ENCODE measurements at places on chromosomes 6 and 20.

DNA sequence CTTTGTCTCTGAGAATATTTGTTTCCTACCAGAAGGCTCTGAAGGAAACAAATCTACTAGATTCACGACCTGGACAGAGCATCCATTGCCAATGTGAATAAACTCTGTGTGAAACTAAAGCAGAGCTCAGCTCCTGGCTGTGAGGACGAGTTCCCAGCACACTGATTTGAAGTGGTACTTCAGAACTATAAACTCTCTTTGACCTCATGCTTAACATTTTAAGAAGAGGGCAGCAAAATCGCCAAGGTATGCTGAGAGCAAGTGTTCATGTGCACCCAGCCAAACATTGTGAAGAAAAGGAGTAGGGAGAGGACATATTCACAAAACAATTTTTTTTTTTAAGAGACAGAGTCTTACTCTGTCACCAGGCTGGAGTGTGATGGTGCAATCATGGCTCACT, 33.7 kb upstream of the ZNF133 start:
- no peak for DNase-seq

DNA sequence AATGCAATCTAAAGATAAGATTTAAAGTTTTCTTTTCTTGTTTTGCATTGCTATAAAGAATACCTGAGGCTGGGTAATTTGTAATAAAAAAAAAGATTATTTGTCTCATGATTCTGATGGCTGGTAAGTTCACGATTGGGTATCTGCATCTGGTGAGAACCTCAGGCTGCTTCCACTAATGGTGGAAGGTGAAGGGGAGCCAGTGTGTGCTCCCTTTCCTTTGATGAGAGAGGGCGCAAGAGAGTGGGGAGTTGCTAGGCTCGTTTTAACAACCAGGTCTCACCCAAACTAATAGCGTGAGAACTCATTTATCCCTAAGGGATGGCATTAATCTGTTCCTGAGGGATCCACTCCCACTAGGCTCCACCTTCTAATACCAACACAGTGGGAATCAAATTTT, 353.2 kb downstream of the BTBD3 start:
- no peak for DNase-seq

- DNase-seq: peak; percentile 70
Observed at GRCh38 chr20:3238616-3239025, 369 bp downstream of the SLC4A11 start.

- no peak for DNase-seq
Observed at GRCh38 chr6:140977403-140977802, 1155.3 kb upstream of the GJE1 start.

- DNase-seq: no peak
Observed at GRCh38 chr6:154352898-154353585, 3.6 kb downstream of the IPCEF1 start.

DNA sequence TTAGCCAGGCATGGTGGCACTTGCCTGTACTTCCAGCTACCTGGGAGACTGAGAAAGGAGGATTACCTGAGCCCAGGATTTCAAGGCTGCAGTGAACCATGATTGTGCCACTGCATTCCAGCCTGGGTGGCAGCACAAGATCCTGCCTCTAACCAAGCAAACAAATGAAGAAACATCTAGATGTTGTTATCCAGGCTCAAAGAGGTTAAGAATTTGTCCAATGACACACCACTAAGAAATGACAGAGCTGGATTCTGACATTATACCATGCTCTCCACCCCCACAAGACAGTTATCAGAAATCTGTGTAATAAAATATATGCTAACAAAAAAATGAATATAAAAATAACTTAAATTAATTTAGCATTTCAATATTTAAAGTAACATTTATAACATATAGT, 925.5 kb upstream of the SLC35B3 start:
- DNase-seq: no peak

DNA sequence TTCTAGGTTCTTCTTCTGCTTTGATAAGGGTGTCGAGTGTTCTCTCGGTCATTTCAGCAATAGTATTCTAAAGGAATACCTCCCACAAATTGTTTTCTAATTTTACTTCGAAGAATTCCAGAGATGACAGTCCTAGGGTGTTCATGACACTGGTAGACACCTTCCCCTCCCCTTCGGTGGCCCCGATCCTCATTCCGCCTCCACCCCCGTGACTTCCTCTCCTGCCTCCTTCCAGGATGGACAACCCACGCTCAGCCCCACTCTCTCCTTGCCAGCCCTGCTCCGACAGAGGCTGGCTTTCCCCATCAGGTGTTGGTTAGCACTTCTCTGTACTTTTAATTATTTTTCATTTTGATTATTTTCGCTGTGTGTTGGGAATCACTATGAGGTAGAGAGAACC, 254.8 kb upstream of the QKI start:
- DNase-seq: no peak

DNA sequence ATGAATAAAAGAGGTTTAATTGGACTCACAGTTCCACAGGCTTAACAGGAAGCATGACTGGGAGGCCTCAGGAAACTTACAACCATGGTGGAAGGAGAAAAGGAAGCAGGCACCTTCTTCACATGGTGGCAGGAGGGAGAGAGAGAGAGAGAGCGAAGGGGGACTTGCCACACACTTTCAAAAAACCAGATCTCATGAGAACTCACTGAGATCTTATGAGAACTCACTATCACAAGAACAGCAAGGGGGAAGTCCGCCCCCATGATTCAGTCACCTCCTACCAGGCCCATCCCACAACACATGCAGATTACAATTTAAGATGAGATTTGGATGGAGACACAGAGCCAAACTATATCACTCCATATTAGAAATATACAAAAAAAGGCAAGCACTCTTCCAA, 6.1 kb upstream of the SIRPD start:
- DNase-seq: no peak

DNA sequence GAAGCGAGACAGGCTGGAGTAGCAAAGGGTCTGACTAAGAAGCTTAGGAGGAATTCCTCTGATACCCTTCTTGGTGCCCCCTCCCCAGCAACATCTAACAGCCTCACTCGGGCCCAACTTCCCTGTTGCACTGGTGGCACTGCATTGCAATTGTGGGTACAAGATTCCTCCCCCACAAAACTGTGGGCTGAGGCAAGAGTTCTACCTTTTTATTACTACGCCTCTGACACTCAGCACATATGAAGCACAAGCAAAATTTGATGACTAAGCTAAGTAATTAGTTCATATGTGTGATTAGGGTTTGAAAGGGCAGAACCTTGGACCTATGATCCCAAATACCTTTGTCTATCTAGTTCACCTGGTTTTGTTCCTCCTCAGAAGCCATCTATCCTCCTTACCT, 83.5 kb downstream of the ZHX3 start:
- no peak for DNase-seq

DNA sequence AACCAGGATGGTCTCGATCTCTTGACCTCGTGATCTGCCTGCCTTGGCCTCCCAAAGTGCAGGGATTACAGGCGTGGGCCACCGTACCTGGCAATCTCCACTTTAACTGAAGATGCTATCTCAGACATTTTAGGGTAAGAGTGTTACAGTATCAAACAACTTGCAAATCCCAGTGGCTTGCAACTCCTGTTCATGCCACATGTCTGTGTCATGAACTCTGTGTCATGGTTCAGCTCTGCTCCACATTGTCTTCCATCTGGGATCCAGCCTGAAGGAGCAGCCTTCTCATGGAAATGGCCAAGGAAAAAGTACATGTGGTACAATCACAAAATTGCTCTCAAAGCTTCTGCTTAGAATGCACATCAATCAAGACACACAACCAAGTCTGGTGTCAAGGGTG, 114.9 kb downstream of the MAP3K5 start:
- DNase-seq: no peak

GRCh38 chr6:150247803-150248202, 105.0 kb downstream of the PPP1R14C start:
- no peak for DNase-seq

GRCh38 chr6:1635305-1636010, 25.7 kb downstream of the FOXC1 start:
- no peak for DNase-seq

DNA sequence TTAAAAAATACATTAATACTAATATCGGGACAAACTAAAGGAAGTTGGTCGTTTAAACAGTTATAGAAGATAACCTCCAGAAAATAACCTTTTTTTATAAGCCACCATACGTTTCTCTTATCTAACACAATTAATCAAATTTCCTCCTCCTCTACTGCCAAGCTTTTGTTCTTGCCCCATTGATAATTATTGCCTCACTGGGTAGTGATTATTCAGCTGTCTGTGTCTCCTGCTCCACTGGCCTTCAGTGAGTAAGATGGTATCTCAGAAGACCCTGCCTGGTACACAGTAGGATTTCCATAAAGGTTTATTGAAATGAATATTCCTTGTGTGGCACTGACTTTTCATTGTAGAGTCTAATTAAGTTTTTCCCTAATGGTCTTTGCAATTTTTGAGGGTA, 165.5 kb upstream of the SCGN start:
- no peak for DNase-seq

- DNase-seq: peak; percentile 92
Observed at GRCh38 chr20:48025051-48025515, 239.8 kb upstream of the SULF2 start.

DNA sequence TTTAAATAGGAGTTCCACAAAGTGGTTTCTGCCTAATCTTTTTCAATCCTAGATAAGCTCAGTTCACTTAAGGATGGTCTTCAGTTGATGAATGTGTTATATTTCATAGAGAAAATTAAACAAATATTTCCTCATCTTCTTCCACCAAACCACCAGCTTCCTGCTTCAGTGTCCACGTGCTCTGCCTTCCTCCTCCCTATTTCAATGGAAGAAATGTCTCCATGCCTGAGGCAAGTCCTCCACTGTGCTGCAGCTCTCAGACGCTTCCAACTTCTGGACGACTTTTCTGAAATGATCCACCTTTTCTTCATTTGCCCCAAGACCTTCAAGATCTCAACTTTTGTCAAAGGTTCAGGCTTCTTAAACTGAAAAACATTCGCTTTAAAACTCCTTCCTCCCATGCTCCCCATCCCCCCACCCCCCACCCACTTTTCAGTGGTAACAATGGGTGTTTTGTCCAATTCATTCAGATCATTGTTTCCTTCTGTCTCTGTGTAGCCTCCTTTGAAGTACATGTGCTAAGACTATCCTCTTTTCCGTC, 25.3 kb upstream of the FABP7 start:
- DNase-seq: no peak

DNA sequence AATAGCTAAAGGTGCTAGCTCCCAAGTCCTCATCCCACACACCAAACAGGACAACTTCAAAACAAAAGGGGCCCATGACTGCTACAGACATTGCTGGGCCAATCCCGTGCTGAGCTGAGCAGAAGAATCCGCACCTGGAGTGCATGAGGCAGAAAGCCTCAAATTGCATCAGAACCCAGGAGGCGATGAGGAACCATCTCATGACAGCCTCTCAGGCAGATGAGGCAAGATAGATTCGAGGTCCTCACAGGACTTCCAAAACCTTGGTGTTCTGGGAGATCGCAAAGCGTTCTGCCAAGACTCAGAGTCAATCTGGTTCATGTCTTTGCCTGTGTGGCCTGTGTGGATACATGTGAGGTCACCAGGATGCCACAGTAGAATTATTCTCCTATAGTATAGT, 32.8 kb upstream of the SSTR4 start:
- DNase-seq: no peak

- DNase-seq: no peak
Observed at GRCh38 chr6:147973806-147974205, 368.8 kb upstream of the SASH1 start.

- DNase-seq: no peak
Observed at GRCh38 chr20:41735949-41736348, 117.8 kb upstream of the CHD6 start.

- DNase-seq: no peak
Observed at GRCh38 chr6:164750128-164750527, 559.3 kb downstream of the C6orf118 start.

DNA sequence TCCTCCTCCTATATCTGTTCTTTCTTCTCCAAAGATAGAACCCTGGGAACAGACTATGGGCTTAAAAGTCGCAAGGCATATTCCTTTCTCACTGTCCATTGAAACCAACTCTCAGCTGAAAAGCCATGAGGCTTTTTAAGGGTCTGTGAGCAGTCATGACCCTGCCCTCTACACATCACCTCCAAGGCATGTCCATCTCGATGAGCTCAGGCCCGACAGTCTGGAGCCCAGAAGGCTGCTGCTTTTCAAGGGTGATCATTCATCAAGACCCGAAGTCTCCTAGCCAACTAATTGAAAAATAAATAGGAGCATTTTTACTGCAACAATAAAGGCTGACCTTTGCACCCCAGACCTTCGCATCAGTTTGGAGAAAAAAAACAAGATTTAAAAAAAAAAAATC, 378.8 kb upstream of the NRSN1 start:
- DNase-seq: no peak

DNA sequence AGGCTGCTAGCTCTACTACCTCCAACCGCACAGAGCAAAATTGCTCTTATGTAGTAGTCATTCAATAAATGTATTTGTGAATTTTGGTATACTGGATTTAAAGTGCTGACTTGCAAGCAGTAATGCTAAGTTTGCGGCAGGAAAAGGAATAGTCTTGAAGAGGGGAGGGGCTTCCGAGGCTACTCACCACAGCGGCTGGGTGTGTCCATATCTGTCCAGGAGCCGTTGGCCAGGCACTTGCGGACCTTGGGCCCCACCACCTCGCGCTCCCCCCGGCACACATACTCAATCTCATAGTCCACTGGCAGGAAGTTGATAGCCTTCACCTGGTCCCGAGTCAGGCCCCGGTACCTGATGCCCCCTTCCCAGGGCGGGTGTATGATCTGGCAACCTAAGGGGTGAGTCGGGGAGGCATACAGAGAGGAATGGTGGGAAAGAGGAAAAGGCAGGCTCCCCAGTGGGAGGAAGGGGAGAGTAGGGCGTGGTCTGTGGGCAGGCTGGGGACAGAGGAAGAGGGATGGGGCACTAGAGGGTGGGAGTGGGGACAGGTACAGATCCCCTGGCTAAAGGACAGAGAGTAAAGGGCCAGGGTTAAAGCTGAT, 1.7 kb downstream of the GABBR1 start:
- no peak for DNase-seq

GRCh38 chr6:134379076-134379475, 61.2 kb upstream of the SGK1 start:
- DNase-seq: peak; percentile 62

Measured in RWPE2 (cell line).